ENCODE measurements at places on chromosomes 12 and 14.

- no peaks in the 10 kb centered on the region for H3K36me3 ChIP-seq
- H3K27me3 ChIP-seq = no peaks in the 10 kb centered on the region
- no peak overlapping the region for H3K4me3 ChIP-seq
- H3K4me1 ChIP-seq = no peaks in the 10 kb centered on the region
- H3K27ac ChIP-seq = no peak overlapping the region
- DNase-seq = no peak
Observed at GRCh38 chr14:91841065-91841464, 26.3 kb downstream of the TC2N start.

DNA sequence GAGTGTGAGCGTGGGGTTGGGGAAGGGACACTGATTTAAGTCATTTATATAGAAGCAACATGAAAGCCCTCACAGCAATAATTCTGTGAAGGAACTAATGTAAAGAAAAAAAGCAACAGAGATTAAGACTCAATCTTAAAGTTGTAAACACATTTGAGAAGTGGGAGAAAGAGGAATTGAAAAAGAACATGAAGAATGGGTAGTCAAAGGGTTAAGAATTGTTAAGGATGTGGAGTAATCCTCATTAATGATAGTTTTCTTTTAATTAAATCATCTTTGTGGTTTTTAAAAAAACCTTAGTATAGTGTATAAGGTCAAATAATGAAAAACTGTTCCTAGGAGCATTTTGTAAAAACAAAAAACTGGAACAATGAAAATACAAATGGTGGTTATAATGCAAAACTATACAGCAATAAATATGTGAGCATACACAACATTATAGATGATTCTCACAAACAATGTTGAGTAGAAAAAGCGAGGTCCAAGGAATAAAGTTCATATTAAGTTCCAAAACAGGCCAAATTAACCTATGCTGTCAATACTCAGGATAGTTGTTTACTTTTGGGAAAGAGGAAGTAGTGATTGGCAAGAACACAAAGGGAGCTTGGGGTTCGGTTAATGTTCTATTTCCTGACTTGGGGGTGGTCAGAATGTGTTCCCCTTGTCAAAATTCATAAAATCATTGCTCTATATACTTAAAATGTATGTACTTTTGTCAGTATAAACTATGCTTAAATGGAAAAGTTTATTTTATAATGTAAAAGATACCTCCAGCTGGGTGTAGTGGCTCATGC is 120.4 kb upstream of the ATF7IP start:
- H3K27me3 ChIP-seq = no peaks in the 10 kb centered on the region
- no peak overlapping the region for H3K4me3 ChIP-seq
- H3K36me3 ChIP-seq = no peaks in the 10 kb centered on the region
- H3K4me1 ChIP-seq = peaks cover 4% of the 10 kb centered on the region
- H3K27ac ChIP-seq = no peak overlapping the region

DNA sequence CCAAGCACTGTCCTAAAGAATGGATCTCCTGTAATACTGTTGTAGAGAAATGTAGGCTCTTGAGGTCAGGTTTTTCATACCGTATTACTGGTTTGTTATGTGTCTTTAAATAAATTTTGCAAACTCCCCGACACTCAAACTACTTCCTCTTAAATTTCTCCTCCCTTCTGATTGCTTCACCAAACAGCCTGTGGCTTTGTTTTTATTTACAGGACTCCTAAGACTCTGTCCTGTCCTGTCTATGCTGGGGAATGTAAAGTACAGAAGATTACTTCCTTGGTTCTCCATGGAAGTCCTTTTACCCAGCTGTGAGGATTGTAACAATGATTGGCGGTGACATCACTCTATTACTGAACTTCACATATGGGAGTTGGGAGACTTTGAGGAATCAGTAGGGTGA is 873.5 kb downstream of the DIO2 start:
- no peaks in the 10 kb centered on the region for H3K27me3 ChIP-seq
- no peaks in the 10 kb centered on the region for H3K36me3 ChIP-seq
- H3K4me3 ChIP-seq = no peak overlapping the region
- DNase-seq = no peak

DNA sequence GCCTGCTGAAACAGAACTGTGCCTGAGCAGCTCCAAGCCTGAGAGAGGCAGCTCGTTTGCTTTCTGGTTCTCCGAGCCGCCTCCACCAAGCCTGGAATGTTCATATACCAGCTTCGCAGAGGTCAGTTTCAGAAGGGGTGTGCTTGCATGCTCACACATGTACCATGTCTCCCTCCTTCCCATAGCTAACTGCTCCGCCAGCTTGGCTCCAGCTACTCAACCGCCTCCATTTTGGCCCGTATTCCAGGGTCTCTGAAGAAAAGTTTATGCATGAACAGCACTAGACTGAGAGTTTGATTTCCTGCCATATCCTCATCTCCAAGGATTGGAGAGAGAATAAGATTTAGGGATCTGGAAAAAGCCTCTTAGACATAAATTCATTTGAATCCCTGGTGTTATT is 103.7 kb downstream of the SMOC1 start:
- no peak overlapping the region for H3K27ac ChIP-seq
- no peaks in the 10 kb centered on the region for H3K36me3 ChIP-seq

DNA sequence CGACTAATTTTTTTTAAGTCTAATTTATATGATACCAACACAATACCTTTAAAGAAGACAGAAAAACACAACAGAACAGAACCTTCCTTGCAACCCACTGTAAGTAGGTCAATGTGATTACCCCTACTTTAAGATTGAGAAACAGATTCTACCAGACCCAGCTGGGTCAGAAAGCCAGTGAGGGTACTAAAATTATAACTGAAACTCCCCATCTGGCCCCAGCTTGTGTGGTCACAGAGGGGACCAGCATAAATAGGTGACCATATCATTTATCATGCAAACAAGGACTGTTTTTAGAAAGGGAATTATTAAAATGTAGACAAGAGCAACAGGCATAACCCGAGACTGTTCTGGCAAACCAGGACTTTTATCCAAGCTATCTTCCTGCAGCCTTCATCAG is 30.1 kb upstream of the FRMD6 start:
- no peaks in the 10 kb centered on the region for H3K4me1 ChIP-seq
- DNase-seq = no peak
- H3K27ac ChIP-seq = no peak overlapping the region
- no peak overlapping the region for H3K4me3 ChIP-seq
- H3K36me3 ChIP-seq = no peaks in the 10 kb centered on the region

DNA sequence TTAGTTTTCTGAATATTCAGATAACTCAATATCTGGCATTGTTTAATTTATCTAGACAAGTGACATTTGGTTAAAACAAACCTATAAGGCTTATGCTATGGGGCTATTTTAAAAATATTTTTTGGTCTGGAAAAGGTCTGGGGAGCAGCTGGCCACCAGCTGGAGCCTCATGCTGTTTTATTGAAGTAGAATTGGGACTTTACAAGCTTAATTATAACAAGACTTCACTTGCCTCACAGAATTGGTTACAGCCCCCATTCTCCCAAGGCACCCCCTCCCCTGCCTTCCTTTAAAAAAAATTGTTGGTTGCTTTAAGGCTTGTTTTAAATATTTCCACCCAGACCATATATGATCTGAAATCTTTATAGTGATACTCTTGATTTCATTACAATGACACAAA is 453.9 kb downstream of the ADAMTS20 start:
- H3K36me3 ChIP-seq = no peaks in the 10 kb centered on the region
- DNase-seq = no peak

GRCh38 chr14:75879031-75879430 is 102.8 kb downstream of the TGFB3 start:
- no peak for DNase-seq
- no peaks in the 10 kb centered on the region for H3K27me3 ChIP-seq
- no peak overlapping the region for H3K4me3 ChIP-seq
- no peak overlapping the region for H3K27ac ChIP-seq

GRCh38 chr14:68928770-68929550 is 50.1 kb downstream of the ACTN1 start:
- no peaks in the 10 kb centered on the region for H3K4me1 ChIP-seq
- DNase-seq = no peak
- no peaks in the 10 kb centered on the region for H3K27me3 ChIP-seq
- H3K36me3 ChIP-seq = no peaks in the 10 kb centered on the region
- H3K27ac ChIP-seq = no peak overlapping the region
- H3K4me3 ChIP-seq = no peak overlapping the region

- H3K36me3 ChIP-seq = no peaks in the 10 kb centered on the region
- H3K4me3 ChIP-seq = no peak overlapping the region
- DNase-seq = no peak
- H3K4me1 ChIP-seq = no peaks in the 10 kb centered on the region
- no peaks in the 10 kb centered on the region for H3K27me3 ChIP-seq
Observed at GRCh38 chr12:124148481-124149273, 146.2 kb upstream of the RFLNA start.

DNA sequence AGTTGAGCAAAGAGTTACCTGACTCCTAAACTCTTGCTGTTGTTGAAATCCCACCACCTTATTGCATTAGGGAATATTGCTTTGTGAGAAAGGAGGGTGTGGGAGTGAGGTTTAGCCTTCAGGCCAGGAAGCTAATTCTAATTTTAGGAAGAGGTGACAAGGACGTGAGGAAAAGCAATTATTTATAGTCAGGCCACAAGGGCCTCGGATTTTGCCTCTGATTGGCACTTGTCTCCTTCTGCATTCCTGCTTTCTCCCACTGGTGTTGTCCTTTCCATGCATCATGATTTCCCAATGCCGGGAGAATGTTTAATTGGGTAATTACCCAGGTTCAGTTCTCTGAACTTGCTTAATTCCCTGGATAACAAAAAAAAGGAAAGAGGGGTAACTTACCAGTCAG is 37.9 kb upstream of the SLC38A2 start:
- no peak overlapping the region for H3K4me3 ChIP-seq
- H3K27ac ChIP-seq = no peak overlapping the region
- no peaks in the 10 kb centered on the region for H3K36me3 ChIP-seq
- H3K27me3 ChIP-seq = no peaks in the 10 kb centered on the region

DNA sequence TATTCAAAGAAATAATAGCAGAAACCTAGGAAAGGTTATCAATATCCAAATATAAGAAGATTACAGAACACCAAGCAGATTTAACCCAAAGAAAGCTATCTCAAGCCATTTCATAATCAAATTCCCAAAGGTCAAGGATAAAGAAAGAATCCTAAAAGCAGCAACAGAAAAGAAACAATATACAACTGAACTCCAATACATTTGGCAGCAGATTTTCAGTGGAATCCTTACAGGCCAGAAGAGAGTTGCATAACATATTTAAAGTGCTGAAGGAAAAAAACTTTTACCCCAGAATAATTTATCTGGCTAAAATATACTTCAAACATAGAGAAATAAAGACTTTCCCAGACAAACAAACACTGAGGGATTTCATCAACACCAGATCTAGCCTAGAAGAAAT is 54.3 kb downstream of the DENND5B start:
- no peak for DNase-seq
- H3K4me1 ChIP-seq = no peaks in the 10 kb centered on the region
- H3K4me3 ChIP-seq = no peak overlapping the region
- H3K27ac ChIP-seq = no peak overlapping the region

DNA sequence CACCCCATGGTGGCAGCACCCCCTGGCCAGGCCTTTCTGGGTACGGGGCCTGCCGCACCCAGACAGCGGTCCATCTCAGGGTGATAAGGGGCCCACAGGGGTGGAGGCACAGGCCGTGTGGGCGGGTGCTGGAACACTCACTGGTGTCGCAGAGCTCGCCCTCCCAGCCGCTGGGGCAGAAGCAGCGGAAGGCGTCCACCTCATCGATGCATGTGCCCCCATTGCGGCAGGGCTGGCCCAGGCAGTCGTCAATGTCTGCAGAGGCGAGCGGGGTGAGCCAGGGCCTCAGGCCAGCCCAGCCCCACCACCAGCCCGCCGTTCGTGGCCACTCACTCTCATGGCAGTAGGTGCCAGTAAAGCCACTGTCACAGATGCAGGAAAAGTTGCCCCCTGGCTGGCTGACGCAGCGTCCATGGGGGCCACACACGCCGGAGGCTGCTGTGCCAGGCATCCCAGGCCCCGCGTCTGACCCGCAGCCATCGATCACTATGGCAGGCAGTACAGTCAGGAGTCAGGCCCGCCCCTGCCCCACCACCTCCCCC is 19.9 kb downstream of the JAG2 start:
- H3K4me3 ChIP-seq = no peak overlapping the region
- no peak overlapping the region for H3K27ac ChIP-seq
- peaks cover 1% of the 10 kb centered on the region for H3K4me1 ChIP-seq
- H3K36me3 ChIP-seq = no peaks in the 10 kb centered on the region

- H3K4me3 ChIP-seq = no peak overlapping the region
- H3K27ac ChIP-seq = no peak overlapping the region
- no peaks in the 10 kb centered on the region for H3K36me3 ChIP-seq
- no peaks in the 10 kb centered on the region for H3K27me3 ChIP-seq
- no peaks in the 10 kb centered on the region for H3K4me1 ChIP-seq
- no peak for DNase-seq
Observed at GRCh38 chr12:31238764-31239387, 87.1 kb downstream of the SINHCAF start.

GRCh38 chr12:65155784-65156183 is 13.6 kb upstream of the LEMD3 start:
- no peak overlapping the region for H3K27ac ChIP-seq
- no peaks in the 10 kb centered on the region for H3K27me3 ChIP-seq
- no peak for DNase-seq

DNA sequence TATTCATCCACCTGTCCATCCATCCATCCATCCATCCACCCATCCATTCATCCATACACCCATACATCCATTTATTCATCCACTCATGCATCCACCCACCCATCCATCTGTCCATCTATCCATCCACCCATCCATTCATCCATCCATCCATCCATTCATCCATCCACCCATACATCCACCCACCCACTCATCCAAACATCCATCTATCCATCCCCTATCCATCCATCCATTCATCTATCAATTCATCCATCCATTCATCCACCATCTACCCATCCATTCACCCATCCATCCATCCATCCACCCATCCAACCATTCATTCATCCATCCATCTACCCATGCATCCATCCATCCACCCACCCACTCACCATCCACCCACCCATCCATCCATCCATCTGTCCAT is 142.6 kb upstream of the SFSWAP start:
- DNase-seq = no peak
- H3K27me3 ChIP-seq = no peaks in the 10 kb centered on the region
- no peak overlapping the region for H3K27ac ChIP-seq
- no peaks in the 10 kb centered on the region for H3K4me1 ChIP-seq
- no peak overlapping the region for H3K4me3 ChIP-seq

- no peaks in the 10 kb centered on the region for H3K27me3 ChIP-seq
- peaks cover 14% of the 10 kb centered on the region for H3K4me1 ChIP-seq
Observed at GRCh38 chr12:123268850-123269249, 2.8 kb downstream of the CDK2AP1 start.

DNA sequence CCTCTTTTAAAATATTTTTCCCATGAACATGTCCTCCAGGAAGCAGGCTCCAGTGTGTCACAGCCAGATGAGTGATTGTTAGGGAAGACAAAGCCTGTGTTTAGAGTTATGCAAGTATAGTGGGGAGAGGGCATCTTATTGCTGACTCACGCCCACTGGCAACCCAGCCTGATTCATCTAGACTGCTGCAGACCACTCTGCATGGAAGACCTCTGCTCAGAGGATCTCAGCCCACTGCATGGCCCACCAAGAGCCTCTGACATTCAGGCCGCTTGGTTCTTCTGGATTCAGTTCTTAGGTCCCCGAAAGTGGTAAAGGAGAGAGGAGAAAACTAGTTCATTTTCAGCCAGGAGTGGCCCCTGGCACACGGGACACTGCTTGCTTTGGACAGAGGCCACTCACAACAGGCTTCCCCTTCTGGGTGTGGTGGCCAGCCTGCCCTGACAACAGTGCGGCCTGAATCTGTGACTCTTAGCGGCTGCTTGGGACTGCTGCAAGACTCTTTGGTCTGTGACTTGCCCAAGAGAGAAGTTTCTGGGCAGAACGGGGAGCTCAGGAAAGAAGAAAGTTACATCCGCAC is 266.3 kb downstream of the ZFP36L1 start:
- H3K27ac ChIP-seq = no peak overlapping the region
- H3K4me1 ChIP-seq = no peaks in the 10 kb centered on the region
- H3K36me3 ChIP-seq = no peaks in the 10 kb centered on the region
- H3K27me3 ChIP-seq = no peaks in the 10 kb centered on the region
